Germinal center (tissue), 1 donor: ENCODE measurements at places on chromosomes 7 and 10.
A peak's percentile ranks its signal among the peaks of the same experiment; 100 is the strongest.

GRCh38 chr10:86364491-86365345 lies 1.9 kb downstream of the GRID1 start:
- no peak for DNase-seq

GRCh38 chr10:6346631-6347030 lies 143.9 kb downstream of the PFKFB3 start:
- DNase-seq: no peak

DNA sequence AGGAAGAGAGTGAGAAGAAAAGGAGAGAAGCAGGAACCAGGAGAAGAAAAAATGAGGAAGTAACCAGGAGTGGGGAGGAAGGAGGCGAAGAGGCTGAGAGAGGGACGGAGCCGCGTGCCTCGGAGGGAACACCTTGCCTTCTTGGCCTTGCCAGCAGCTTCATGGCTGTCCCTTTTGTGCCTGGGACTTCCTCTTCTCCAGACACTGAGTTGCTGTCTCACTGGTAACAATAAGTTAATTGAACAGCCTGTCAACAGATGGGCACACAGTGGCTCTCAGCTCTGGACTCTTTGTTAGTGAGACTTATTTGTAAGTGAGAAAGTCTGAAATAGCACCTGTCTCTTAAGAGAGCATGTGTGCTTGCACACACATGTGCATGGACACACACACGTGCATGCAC lies 83.2 kb downstream of the GATA3 start:
- DNase-seq: no peak

DNA sequence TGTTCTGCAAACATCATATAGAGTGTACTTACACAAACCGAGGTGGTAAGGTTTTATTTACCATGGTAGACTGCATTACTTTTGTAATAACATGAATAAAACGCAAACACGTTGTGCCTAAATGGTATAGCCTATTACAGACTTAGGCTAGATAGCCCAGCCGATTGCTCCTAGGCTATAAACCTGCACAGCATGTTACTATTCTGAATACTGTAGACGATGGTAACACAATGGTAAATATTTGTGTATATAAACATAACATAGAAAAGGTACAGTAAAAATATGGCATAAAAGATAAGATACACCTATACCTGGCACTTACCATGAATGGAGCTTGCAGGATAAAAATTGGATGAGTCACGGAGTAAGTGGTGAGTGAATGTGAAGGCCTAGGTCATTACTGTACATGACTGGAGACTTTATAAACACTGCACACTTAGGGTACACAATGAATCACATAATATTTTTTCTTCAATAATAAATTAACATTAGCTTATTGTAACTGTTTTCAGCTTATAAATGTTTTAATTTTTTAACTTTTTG lies 16.3 kb downstream of the AKR1D1 start:
- DNase-seq: no peak

- no peak for DNase-seq
Measured at GRCh38 chr7:129553899-129554461, 51.6 kb downstream of the SMKR1 start.

DNA sequence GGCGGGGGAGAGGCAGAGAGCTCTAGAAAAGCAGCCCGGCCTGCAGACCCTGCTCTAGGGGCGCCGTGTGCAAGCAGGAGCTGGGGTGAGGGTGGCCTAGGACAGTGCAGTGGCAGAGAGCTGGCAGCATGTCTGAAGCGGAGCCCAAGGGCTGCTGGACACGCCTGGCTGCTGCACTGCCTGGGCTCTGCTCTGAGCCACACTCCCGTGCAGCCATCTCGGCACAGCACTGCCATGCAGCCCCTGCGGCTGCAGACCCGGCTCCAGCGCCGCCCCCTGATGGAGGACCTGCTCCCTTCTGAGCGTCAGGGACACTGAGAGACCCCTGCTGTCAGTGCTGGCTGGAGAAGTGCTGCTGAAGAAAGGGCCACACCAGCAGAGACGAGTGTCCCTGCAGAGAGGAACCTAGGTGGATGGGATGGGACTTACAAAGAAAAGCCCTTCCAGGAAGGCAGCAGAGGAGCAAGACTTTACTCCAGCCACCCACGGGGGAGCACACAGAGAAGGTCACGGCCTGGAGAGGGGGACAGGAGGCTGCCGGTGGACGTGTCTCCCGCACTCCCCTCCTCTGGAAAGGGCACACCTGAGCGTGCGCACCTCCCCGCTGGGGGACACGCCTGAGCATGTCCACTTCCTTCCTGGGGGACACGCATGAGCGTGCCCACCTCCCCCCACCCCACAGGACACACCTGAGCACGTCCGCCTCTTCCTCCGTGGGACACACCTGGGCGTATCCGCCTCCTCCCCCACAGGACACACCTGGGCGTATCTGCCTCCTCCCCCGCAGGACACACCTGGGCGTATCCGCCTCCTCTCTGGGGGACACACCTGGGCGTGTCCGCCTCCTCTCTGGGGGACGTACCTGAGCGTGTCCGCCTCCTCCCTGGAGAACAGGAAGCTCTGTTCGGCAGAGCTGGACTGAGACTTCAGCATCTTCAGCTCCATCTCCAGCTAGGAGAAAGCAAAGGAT lies 252.9 kb downstream of the MAD1L1 start:
- DNase-seq: peak; percentile 92

DNA sequence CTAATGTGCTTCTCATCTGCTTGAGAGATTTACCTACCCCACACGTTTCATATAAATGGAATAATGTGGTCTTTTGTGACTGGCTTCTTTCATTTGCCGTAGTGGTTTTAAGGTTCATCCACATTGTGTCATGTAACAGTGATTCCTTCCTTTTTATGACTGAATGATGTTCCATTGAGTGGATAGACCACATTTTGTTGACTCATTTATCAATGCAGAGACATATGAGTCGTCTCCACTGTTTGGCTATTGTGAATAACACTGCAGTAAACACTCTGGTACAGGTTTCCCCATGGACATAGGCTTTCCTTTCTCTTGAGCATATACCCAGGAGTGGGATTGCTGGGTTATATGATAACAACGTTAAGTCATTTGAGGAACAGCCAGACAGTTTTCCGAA lies 2.0 kb upstream of the AOC1 start:
- DNase-seq: no peak

GRCh38 chr10:15703151-15703880 lies 16.4 kb downstream of the ITGA8 start:
- no peak for DNase-seq

- no peak for DNase-seq
Measured at GRCh38 chr10:78648256-78648860, 420.4 kb upstream of the ZMIZ1 start.

GRCh38 chr10:96325719-96326373 lies 21.6 kb downstream of the DNTT start:
- DNase-seq: no peak

GRCh38 chr10:26509307-26509706 lies 71.2 kb downstream of the APBB1IP start:
- no peak for DNase-seq

GRCh38 chr10:114698271-114699061 lies 40.4 kb upstream of the ABLIM1 start:
- DNase-seq: no peak

GRCh38 chr7:69761290-69761922 lies 163.1 kb downstream of the AUTS2 start:
- DNase-seq: no peak

DNA sequence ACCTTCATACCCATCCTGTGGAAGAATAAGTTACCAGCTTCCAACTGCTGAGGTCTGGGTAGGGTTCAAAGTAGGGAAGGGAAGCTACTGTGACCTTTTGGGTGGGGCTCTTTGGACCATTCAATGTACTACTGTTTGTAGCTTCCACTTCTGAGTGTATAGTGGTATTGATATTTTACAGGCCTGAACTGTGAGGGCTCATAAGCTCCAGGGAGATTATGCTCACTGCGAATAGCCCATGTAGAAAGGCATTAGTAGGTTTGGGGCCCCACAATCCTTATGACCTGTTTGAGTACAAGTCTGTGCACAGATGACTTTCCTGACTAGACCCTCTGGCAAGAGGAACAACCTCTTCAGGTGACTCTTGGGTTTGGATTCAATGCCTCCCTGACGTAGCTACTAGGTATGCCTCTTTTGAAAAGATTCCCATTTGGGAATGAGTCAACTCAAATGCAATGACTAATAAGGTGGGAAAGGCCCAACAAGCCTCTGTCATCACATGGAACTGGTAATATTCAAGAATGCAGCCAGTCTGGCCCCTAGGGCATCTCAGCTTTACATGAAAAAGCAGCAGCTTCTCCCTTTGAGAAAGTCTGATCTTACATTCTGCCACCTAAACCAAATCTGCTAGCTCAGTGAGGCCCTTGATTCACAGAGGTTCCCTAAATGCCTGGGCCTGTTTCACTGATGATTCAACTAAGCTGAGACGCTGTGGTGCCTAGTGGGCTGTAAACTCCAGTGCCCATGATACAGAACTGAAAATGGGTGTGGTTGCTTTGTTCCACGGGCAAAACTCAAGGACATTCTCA lies 79.8 kb downstream of the ABI1 start:
- peak; percentile 25 for DNase-seq
